Epithelial cell of prostate (primary cell): ENCODE measurements at places on chromosomes 6 and 20.

- peak; percentile 44 for DNase-seq
Observed at GRCh38 chr6:19368511-19368910, 468.7 kb upstream of the ID4 start.

DNA sequence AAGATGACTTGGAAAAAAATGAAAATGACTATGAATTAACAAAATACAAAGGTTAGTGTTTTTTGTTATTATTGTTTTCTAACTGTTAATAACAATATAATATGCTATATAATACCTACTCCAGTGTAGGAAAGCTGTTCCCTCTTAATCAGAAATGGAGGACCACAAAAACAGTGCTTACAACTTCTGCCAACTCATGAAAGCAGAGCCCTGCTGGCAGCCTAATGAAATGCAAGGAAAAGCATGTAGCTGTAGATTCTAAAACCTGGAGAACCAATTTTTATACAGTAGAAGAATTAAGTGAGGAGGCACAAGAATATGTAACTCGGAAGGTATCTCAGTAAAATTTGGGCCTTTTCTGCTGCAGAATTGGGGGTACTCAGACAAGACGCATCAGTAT is 29.4 kb downstream of the PHIP start:
- DNase-seq, result no peak

DNA sequence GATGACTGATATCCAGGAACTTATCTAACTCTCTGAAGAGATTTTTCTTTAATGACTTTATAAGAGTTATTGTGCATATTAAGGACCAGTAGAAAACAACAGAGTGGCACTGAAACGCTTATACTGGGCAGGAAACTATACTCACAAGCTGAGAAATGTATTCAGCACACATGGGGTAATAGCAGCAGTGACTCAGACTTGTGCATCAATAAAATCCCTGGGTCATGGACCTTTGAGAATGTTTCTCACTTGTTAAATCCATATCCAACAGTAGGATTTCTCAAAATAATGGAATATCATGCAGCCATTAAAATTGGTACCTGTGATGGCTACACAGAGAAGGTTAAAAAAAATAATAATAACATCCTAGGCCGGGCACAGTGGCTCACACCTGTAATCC is 219.5 kb downstream of the BTBD9 start:
- DNase-seq, result no peak

DNA sequence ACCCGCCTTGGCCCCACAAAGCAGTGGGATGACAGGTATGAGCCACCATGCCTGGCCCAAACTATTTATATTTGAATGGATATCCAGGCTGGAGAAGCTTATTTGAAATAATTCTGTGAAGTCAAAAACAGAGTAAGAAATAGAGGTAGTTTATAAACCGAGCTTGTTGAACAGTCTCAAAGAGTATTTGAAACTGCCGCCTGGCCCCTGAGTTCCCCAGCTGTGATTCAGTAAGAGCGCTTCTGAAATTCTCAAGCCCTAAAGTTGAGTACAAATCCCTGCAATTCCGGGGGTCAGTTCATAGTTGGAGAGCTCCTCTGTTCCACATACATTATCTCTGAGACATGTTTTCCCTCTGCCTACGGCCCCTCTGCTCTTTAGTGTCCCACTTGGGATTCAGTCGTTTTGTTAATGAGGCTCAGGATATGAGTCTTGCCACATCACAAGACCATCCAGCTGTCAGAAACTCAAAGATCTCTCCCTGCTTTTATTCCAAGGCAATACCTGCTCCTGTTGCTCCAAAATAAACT is 127.8 kb downstream of the SOD2 start:
- DNase-seq, result no peak

GRCh38 chr20:48841875-48842529 is 14.2 kb upstream of the PREX1 start:
- no peak for DNase-seq

- DNase-seq, result peak; percentile 20
Observed at GRCh38 chr6:15474196-15474595, 188.6 kb downstream of the DTNBP1 start.
